H9 (cell line): ENCODE measurements at places on chromosomes 6 and 20. TPM values are rescaled to one million over a fixed set of nuclear protein-coding genes. Genes with fewer than 3 reads are reported as not detected.

- H3K27me3 ChIP-seq = no peaks in the 10 kb centered on the region
- no peaks in the 10 kb centered on the region for H3K36me3 ChIP-seq
- H3K4me1 ChIP-seq = no peaks in the 10 kb centered on the region
- no peak overlapping the region for H3K27ac ChIP-seq
Observed at GRCh38 chr20:52837378-52837777, 134.8 kb upstream of the TSHZ2 start.

- H3K27me3 ChIP-seq = no peaks in the 10 kb centered on the region
- no peaks in the 10 kb centered on the region; the same call in 1 of the 2 replicates for H3K36me3 ChIP-seq
- no peaks in the 10 kb centered on the region for H3K4me1 ChIP-seq
- DNase-seq = no peak
Observed at GRCh38 chr20:32980131-32980941, 23.9 kb downstream of the SUN5 start.

GRCh38 chr6:5522147-5522546, 260.8 kb downstream of the FARS2 start:
- no peaks in the 10 kb centered on the region for H3K27me3 ChIP-seq
- no peak overlapping the region for H3K4me3 ChIP-seq
- no peaks in the 10 kb centered on the region for H3K4me1 ChIP-seq
- H3K36me3 ChIP-seq = no peaks in the 10 kb centered on the region
- no peak overlapping the region for H3K27ac ChIP-seq

DNA sequence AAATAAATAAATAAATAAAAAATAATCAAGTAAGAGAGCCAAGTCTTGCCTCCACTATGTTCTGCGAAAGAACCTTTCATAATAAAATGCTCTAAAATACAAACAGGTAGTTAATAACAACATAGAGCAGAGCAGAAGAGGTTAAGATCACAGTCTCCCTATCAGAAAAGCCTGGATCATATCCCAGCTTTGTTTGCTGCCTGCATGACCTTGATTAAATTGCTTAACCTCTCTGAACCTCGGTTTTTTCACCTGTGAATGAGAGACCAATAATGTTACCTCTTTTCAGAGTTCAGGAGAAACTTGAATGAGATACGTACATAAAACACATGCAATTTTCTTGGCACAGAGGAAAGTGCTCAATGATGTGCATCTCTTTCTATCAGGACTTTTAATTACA, 44.4 kb downstream of the ARHGAP18 start:
- peaks cover 2% of the 10 kb centered on the region; the same call in 1 of the 2 replicates for H3K4me1 ChIP-seq
- DNase-seq = no peak
- no peaks in the 10 kb centered on the region for H3K36me3 ChIP-seq

The OTOR gene
- total RNA-seq = not detected in 2 replicates

The ROS1 gene
- total RNA-seq = not detected in 2 replicates

DNA sequence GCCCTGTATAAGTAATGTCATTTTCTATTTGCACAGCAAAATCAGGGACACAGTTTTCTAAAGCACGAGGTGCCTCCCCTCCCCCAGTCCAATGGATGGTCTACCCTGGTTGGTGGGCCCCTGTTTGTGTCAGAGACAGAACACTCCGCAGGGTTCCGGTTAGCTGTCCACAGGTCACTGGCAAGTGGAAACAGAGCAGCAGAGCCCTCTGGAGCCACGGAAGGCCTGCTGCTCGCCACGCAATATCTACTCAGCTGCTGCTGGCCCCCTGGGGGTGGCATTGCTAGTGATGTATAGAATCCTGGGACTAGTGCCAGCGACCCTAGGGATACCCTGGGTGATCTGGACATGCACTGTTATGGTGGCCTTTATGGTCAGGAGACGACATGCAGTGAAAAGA, 50.4 kb downstream of the RIN2 start:
- H3K36me3 ChIP-seq = no peaks in the 10 kb centered on the region
- no peak overlapping the region for H3K27ac ChIP-seq
- no peaks in the 10 kb centered on the region for H3K27me3 ChIP-seq
- DNase-seq = no peak
- H3K4me3 ChIP-seq = no peak overlapping the region
- no peaks in the 10 kb centered on the region for H3K4me1 ChIP-seq

DNA sequence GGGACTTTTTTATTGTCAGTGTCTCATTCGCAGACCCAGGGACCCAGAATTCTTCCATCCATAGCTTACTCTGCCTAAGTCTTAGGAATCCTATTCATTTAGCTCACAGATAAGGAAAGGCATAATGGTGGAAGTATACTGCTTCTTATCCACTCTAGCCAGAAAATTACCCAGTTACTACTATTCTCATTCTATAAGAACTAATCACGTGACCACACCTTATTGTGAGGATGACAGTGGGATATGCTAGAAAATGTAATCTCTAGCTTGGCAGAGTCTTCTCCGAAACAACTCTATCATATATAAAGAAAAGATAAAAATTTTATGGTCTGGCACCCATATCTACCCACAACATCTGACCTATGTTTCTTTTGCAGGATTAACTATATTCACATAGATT, 21.2 kb downstream of the TFAP2D start:
- no peaks in the 10 kb centered on the region for H3K36me3 ChIP-seq
- DNase-seq = no peak
- no peak overlapping the region for H3K4me3 ChIP-seq
- H3K27me3 ChIP-seq = no peaks in the 10 kb centered on the region
- peaks cover 2% of the 10 kb centered on the region; the same call in 1 of the 2 replicates for H3K4me1 ChIP-seq
- H3K27ac ChIP-seq = no peak overlapping the region

DNA sequence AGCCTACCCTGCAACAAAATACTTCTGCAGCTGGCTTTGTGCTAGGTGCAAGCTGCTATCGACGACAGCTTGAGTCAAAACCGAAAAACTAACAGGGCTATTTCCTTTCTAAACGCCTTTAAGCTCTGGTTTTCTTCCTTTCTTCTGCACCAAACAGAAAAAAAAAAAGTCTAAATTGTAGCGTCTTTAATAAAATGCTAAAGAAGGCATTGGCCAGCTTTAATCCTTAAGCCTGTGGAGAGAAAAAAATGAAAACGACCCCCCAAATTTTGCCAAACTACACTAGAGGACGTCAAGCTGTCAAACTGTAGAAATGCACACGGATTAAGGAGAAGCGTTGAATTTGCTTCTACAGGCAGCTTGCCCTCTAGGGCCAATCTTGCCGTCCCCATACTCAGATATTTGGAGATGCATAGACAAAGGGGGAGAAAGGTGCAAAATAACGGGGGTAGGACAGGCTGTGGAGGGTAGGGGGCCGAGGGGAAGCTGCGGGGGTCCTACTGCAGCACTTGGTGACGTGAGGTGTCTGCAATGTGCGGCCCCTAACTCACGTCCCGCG, 1.4 kb upstream of the NRN1 start:
- no peak for DNase-seq
- no peak overlapping the region for H3K27ac ChIP-seq
- peaks cover 40% of the 10 kb centered on the region; the same call in 1 of the 2 replicates for H3K27me3 ChIP-seq
- peaks cover 3% of the 10 kb centered on the region; the same call in 1 of the 2 replicates for H3K4me1 ChIP-seq
- no peaks in the 10 kb centered on the region for H3K36me3 ChIP-seq

DNA sequence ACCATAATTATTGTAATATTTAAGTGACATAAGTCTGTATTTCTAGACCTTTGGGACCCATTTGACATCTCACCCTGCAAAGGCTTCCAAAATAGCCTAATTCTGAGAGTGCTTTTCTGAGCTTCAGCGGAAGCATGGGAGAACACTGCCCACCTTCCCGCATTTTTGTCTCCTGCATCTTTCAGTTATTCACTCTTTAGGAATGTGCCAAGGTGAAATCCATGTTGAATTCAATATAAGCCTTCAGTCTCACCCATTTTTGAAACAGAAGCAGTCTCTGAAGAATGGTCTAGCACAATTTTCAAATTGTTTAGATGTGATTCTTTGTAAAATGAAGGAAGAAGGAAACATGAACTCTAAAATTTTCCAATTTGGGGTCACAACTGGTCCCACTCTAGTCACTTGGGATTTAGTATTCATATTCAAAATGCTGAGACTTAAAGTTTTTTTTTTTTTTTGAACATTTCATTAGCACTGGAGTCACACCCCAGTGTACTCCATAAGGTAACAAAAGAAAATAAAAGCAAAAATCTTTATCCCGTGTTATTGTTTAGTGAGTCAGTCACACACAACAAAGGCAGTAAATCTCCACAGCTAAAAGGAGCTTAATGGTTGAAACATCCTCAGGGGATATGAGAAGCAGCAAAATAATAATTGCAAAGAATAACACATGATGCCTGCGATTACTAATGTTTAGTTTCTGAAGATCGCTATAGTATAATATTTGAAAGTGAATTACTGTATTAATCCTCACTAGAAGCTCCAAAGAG, 479.9 kb upstream of the BTBD3 start:
- DNase-seq = no peak
- no peaks in the 10 kb centered on the region for H3K4me1 ChIP-seq
- H3K36me3 ChIP-seq = peaks cover 28% of the 10 kb centered on the region
- no peak overlapping the region for H3K4me3 ChIP-seq
- H3K27ac ChIP-seq = no peak overlapping the region

The NRN1 gene
- not detected in 2 replicates for total RNA-seq

The SEL1L2 gene
- total RNA-seq = not detected in 2 replicates

DNA sequence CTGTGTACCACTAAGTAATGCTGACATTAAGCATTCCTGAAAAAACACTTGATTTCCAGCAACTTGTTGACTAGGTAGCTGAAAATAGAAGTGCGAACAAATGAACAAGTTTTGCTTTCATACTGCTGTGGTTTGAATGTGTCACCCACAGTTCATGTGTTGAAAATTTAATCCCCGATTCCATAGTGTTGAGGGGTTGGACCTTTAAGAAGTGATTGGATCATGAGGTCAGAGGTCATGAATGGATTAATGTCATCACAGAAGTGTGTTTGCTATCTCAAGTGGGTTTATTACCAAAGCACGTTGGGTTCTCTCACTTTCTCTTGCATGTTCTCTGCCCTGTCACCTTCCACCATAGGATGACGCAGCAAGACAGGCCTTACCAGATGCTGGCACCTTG, 568.5 kb downstream of the UTRN start:
- DNase-seq = no peak
- no peak overlapping the region for H3K27ac ChIP-seq
- H3K36me3 ChIP-seq = peaks cover 37% of the 10 kb centered on the region
- H3K4me1 ChIP-seq = no peaks in the 10 kb centered on the region
- no peaks in the 10 kb centered on the region for H3K27me3 ChIP-seq
- no peak overlapping the region for H3K4me3 ChIP-seq

The FAM209B gene
- total RNA-seq = 0.33 and 0.92 TPM in 2 replicates

DNA sequence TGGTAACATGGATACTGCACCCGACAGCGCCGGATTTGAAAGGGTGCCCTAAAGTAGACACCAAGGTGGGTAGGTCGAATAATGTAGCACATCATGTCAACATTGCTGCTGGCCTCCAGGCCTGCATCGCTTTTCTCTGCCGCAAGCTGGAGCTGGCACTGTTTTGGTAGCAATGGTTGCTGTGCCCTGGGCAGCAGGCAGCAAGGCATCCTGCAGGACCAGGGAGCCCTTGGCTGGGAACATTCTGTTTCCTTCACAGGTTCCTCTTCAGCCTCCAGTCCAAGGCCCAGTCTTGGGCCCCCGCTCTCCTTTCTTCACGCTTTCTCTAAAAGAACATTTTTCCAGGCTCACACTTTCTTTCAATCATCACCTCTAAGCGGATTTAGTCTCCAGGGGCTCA, 365.8 kb upstream of the JARID2 start:
- H3K4me3 ChIP-seq = no peak overlapping the region
- DNase-seq = no peak
- no peaks in the 10 kb centered on the region for H3K27me3 ChIP-seq
- peaks cover 25% of the 10 kb centered on the region for H3K4me1 ChIP-seq
- H3K27ac ChIP-seq = no peak overlapping the region
- no peaks in the 10 kb centered on the region for H3K36me3 ChIP-seq

DNA sequence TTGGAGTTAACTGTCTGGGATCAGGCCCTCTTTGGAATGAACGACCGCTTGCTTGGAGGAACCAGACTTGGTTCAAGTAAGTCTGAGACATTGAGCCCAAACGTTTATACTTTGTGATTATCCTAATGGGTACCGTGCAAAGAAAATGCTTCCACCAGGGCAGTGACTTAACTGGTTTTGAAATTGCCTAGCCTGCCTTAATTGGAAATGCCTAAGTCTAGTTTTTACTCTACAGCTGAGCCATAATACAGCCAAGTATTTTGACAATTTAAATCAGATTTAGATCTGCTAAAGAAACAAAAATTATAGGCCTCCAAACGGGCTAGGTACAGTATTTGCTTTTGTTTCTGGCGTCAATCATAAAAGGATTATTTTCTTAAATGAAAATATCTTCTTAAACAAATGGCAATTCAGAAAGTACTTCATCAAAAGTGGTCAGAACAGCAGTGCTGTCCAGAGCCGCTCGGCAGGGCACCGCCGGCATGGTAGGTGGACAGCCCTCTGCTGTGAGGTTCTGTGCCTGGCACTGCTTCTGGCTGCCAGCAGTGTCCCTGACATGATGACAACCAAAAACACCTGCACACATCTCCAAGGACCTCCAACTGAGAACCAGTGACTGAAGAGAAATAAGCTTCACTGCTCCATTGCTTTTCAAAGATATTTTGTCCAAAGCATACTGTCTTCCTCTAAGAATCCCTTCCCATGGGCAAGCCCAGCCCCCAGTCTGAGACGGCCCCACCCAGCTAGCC, 55.6 kb downstream of the EZR start:
- H3K4me3 ChIP-seq = no peak overlapping the region
- H3K27ac ChIP-seq = no peak overlapping the region
- DNase-seq = no peak
- no peaks in the 10 kb centered on the region for H3K27me3 ChIP-seq
- H3K36me3 ChIP-seq = peaks cover 39% of the 10 kb centered on the region

- no peak overlapping the region for H3K27ac ChIP-seq
- H3K4me3 ChIP-seq = no peak overlapping the region
- no peaks in the 10 kb centered on the region for H3K27me3 ChIP-seq
Observed at GRCh38 chr6:74765486-74765885, 440.4 kb downstream of the COL12A1 start.

GRCh38 chr6:9704989-9705388, 709.9 kb downstream of the TFAP2A start:
- H3K27ac ChIP-seq = no peak overlapping the region
- no peaks in the 10 kb centered on the region for H3K27me3 ChIP-seq
- no peaks in the 10 kb centered on the region for H3K36me3 ChIP-seq
- no peak overlapping the region for H3K4me3 ChIP-seq

The FOXO3 gene
- 21.7 and 22.1 TPM in 2 replicates for total RNA-seq

GRCh38 chr6:21731411-21732031, 138.0 kb downstream of the SOX4 start:
- H3K4me3 ChIP-seq = no peak overlapping the region
- peaks cover 7% of the 10 kb centered on the region; the same call in 1 of the 2 replicates for H3K4me1 ChIP-seq
- no peaks in the 10 kb centered on the region for H3K27me3 ChIP-seq
- peaks cover 11% of the 10 kb centered on the region for H3K36me3 ChIP-seq
- no peak overlapping the region for H3K27ac ChIP-seq

DNA sequence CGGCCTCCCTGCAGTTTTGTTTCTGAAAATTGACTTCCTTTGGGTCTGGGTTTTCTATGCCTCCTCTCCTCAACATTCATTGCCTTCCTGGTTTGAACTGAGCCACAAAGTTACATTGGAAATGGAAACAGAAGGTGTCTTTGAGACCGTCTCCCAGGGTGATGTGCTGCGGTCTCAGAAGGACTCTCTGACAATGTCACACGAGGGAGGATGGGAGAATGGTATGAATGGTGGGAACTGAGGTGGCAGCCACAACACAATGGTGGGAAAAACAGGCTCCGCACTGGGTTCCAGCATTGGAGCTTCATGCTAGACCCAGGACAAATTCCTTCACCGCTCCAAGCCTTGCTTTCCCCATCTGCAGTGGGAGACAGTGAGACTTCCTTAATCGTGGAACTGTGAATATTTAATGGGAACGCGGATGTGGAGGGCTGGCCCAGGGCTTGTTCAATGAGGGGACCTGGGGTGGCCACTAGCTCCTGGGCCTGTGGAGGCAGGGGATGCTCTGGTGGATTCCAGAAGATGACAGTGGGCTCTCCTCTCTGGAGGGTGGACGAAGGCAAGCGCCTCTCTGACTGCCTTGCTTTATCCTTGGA, 73.9 kb downstream of the KCNB1 start:
- no peak overlapping the region for H3K27ac ChIP-seq
- H3K4me1 ChIP-seq = 0 out of 2 replicates have a peak, but pooled peaks cover 3% of the 10 kb centered on the region
- H3K4me3 ChIP-seq = no peak overlapping the region
- no peak for DNase-seq
- no peaks in the 10 kb centered on the region for H3K36me3 ChIP-seq
